ENCODE measurements at places on chromosomes 6 and 20.

DNA sequence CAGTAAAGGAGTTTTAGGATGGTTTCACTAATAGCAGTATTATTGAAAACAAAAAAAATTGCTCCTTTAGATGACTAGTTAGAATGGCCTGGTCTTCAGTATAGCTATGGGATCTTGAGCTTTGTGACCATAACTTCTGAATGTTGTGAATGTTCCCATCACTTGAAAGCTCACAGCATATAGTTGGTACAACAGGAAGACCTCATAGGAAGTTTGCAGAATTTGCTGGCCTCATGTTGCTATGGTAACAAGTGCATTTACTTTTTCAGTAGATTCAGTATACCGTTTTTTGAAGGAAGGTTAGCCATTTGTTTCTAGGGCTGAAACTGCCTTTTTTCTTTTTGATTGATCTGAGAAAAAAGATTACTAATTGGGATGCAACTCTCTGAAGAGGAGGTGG lies 8.3 kb downstream of the PHF3 start:
- no peak for DNase-seq

DNA sequence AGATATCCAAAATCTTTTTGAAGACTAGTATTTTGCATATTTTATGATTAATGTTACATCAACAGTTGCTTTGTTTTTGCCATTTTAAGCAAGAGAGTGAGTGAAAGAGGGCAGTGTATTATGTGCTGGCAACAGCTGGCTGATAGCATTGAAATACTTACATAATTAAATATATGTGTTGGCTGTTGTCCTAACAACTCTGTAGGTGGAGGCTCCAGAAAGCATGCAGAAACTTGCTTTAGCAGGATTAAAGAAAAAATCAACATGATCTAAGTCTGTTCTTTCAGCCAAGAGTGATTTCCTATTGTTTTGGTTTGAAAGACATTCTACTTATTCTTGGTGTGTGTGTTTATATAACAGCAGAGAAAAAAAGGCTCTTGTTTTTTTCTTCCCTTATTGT lies 127.5 kb downstream of the CDKAL1 start:
- no peak for DNase-seq

GRCh38 chr6:24743944-24744335 lies 25.0 kb upstream of the C6orf62 start:
- DNase-seq = no peak

DNA sequence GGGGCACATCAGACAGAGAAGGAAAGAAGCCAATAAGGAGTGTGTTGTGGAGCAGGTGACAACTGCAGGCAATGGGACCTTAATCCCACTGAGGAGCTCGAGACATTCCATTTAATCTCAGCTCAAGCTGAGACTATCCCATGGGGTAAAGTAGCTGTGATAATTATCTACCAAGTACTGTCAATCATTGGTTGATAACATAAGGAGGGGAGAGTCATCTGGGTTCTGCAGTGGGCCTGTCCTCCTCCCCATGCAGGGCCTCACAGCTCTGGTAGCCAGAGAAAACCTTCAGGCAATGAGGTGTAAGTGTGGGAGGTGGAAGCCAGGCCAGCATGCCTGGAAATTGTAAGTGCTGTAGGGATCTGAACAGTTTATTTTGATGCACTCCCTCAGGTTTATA lies 375.0 kb upstream of the ARID1B start:
- no peak for DNase-seq

DNA sequence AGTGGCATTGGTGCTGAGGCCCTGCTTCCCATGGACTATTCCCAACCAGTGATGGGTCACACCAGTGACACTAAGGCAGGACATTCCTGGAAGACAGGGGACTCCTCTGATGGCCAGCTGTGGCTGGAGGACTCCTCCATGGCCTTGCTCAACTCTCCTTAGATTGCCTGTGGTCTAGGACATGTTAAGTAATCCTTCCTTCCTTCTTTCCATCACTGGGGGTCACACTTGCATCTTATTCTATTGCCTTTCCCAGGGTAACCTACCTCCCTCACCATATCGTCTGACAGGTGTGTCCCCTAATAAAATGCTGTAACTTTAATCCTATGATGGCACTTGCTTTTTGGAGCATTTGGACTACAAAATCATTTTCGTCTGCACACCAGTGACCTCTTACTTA lies 24.5 kb upstream of the HLA-A start:
- no peak for DNase-seq

GRCh38 chr6:30769088-30769852 lies 24.9 kb upstream of the IER3 start:
- peak; percentile 93 for DNase-seq

DNA sequence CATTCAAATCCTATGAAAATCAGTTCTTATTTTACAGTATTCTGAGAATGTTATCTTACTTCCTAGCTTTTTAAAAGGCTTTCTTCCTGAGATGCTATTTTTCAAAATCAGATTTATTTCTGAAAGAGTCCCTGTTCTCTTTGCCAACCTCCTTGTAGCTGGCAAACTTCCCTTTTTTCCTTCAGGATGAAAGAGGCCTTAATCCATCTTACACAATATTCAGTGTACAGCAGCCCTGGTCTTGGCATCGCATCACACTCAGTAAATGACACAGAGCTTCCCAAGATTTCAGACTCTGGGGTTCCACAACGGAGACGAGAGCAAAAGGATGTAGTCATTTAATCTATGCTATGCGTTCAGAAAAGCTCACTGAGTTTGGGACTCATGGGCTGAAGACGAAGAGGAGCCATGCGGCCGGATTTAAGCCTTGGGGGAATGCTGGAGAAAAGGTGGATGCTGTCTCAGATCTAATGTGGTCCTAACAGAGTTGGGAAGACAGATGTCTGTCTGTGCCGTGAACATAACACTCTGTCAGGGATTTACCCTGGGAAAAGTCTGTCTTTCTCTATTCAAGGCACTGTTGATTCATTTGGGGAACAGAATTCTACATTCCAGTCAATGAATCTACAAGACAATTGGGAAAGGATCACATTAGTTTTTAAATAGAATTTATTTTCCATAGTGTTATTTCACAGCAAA lies 616.4 kb upstream of the AGPAT4 start:
- DNase-seq = no peak

DNA sequence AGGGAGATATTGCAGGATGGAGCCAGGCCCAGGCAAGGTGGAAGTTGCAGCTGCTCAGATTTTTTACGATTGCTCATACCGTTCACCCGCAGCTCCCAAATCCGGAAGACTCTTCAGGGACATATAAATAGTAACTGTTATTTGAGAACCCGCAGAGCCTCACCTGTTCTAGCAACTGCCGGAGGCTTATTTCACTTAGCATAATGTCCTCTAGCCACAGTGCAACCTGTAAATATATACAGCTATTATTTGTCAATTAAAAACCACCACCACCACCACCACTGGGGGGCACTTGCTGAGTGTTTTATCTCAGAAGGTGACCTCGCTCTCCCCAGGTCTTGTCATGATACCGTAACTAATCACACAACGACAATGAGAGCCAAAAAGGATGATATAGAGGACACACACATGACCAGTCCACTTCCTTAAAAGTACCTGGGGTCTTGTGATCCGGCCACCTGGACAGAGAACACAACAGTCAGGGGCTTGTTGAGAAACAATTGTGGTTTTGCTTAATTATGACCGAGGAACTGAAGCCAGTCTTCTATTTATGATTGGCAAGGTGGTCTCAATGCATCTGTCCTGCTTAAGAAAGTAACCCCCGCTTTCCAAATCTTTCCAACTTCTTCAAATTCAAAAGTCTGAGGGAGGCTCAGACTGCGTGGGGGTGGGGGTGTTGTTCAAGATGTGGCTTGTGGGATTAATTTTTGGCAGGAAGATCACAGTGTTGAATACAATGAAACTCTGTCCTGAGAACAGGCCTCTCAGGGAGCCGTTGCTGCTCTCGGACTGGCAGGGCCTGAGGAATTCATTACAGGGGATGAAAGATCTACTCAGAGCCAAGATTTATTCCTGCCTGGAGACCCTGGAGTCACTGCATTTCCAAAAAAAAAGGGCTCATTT lies 107.7 kb upstream of the PRND start:
- DNase-seq = no peak

GRCh38 chr6:36829919-36830544 lies 9.2 kb downstream of the CPNE5 start:
- DNase-seq = no peak

DNA sequence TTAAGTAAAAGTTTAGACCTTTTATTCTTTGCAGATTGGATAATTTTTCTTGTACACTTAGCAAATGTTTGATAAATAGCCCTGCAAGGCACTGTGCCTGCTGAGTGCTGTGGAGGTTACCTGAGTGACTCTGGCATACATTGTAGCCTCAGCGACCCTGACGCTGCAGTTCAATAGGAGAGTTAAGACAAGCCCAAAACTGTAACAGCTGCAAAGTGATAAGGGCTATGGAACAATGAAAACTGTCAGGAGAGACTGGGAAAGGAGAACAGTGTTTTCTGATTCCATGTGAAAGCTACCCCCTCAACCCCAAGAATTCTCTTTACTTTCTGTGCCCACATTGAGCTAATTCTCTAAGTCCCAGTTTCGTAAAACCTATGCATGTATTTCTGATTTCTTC lies 22.2 kb downstream of the HIVEP1 start:
- DNase-seq = no peak
